GOT3 (cell line): ENCODE measurements at places on chromosomes 1 and 21.

DNA sequence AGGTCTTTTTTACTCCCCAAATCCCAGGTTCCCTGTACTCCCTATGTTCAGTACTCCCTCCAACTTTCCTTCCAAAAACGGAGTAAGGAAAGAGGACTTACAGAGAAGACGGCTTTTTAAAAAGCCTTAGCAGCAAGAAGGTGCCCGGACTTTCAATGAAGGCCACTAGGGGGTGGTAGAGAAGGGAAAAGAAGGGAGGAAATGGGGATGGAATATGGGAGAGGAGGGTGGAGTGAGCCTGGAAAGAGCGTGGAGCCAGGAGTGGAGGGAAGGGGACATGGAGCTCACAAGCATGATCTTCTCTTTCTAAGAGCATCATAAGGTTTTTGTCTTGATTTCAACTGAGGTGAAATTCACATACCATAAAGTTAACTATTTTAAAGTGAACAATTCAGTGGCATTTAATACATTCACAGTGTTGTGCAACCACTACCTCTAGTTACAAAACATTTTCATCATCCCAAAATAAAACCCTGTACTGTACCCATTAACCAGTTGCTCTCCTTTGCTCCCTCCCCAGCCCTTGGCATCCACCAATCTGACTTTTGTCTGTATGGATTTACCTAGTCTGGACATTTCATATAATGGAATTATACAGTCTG, 129.9 kb downstream of the ZNF281 start:
- no peak for DNase-seq

DNA sequence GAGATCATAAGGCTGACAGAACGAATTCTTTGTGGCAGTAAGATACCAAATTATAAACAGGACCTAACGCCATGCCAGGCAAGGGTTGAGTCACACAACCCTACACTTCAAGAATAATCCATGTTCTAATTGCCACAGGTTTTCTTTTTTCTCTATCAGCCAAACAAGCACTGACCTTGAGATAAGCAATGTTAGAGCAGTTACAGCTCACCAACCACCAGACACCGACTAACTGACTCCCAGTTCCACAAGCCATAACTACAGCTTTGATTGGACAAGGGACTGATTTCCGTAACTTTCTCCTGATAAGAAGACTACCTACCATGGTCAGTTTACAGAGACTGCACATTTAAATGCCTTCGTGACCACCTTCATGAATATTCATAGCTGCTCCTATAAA, 149.6 kb downstream of the PTPRU start:
- DNase-seq = no peak

GRCh38 chr1:28239004-28239403, 3.1 kb downstream of the ATP5IF1 start:
- DNase-seq = no peak

- DNase-seq = no peak
These were observed 13.8 kb upstream of the KCNA3 start for GRCh38 chr1:110688514-110688913.

- DNase-seq = no peak
These were observed 6.0 kb downstream of the NUCKS1 start for GRCh38 chr1:205743977-205744376.

GRCh38 chr21:40719615-40720014, 127.3 kb downstream of the DSCAM start:
- no peak for DNase-seq
